ENCODE measurements at places on chromosomes 2 and 18.

GRCh38 chr2:112985090-112985489, 7.3 kb downstream of the IL36G start:
- DNase-seq: peak; percentile 16

- DNase-seq: no peak
Observed at GRCh38 chr2:39902103-39902502, 123.0 kb upstream of the THUMPD2 start.

GRCh38 chr2:10157293-10157692, 34.8 kb downstream of the RRM2 start:
- no peak for DNase-seq

DNA sequence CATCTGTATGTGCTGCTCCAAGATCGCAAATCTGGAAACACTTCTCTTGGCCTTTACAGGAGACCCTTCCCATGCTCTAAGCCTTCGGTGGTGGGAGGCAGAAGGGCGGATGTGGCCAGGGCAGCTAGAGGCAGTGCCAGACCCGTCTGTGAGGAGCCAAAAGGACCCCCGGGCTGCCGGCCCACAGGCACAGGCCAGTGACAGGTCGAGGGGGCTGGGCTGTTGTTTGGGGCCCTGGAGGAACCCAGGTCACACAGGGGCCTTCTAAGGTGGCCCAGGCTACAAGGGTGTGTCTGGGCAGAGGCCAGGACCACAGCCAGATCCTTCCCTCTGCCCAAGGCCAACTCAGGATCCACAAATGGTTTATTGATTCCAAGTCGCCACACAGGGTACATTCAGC, 49.4 kb downstream of the SLC66A2 start:
- peak; percentile 1 for DNase-seq

DNA sequence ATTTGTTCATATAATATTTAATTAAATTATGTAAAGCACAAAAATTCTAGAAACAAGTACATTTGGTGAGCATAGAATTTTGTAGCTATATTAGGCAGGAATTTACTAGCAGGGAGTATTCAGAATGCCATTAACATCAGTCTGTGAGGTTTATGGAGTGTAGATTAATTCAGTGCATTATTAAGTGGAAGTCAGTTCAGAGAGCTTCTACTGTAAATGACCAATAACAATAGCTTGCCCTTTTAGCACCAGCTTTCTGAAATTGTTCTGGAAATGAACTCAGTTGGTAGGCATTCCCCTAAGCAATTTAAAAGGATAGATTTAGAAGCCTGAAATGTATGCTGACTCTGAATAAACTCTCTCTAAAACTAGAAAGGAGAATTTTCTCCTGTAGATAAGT, 208.2 kb upstream of the CNTNAP5 start:
- DNase-seq: no peak

GRCh38 chr2:69124343-69124742, 111.4 kb downstream of the ANTXR1 start:
- no peak for DNase-seq

DNA sequence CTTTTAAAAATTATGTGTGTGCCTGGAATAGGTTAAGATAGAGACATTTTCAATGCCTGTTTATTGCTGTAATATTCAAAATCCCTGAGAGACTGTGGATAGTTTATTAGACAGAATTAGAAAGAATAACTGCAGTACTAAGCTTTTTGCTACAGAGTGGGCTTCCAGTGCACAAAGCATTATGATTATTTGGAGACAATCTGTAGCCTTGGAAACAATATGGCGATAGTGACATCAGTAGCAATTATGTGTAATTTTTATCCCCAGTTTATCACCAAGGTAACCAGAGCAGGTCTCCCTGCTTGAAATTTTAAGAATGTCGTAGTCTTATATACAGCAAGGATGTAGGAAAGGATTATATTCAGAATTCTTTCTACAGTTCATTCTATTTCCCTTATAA, 100.0 kb downstream of the MYO3B start:
- DNase-seq: no peak

- no peak for DNase-seq
Observed at GRCh38 chr18:39701839-39702238, 2136.2 kb upstream of the CELF4 start.

DNA sequence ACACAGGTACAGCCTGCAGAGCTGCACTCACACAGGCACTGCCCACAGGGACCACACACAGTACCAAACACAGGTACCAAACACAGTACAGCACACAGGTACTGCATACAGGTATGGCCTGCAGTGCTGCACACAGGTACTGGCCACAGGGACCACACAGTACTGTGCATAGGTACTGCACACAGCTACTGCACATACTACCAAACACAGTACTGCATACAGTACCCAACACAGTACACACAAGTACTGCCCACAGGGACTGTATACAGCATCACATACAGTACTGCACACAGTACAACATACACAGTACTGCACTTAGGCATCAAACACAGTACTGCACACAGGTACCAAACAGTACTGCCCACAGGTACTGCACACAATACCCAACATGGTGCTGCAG, 74.3 kb downstream of the ZNF236 start:
- no peak for DNase-seq
